ENCODE measurements at places on chromosomes 1 and 21.

DNA sequence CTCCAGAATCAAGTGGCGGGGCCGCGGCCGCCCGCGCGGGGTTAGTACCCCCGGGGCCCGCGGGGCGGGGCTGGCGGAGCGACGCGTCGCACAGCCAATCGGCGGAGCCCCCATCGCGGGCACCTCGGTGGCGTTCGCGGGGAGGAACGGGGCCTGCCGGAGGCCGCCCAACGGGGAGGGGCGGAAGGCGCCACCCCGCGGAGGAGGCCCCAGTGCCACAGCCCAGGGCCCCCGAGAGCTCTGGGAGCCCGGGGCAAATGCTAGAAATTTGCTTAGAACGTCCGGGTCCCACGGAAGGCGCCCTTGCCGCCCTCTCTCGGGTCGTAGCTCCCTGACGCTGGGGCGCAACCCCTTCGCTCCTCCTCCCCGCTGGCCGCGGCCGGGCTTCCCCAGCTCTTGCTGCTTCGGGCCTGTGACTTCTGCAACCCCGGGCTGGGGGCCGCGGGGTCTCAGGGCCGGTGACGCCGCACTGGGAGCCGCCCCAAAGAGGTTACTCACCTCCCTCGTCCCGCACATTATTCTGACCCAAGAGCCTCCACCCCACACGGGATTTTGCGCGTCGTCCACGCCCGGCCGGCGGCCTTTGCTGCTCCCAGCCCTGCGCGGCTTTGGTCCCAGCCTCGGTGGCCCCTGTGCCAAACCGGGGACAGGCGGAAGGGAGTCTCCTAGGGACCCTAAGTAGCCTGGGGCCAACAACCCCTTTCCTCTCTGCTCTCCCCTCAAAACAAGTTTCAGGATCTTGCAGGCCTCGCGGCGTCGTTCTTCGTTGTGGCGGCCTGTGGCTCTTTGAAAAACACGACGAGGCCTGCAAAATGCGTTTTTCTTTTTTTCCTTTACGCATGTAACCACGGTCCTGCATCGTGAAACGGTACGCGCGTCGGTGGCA is at the start of gene RUNX3:
RUNX3 (minus strand) TSS at position 17 of the 886 bp plus-strand sequence. CDS start 408 bp downstream, outside the sequence.
- peaks cover 24% of the 10 kb centered on the region for H3K36me3 ChIP-seq
- peaks cover 65% of the 10 kb centered on the region for H3K4me1 ChIP-seq
- peak within 1 kb of the TSS; percentile 100 for H3K27ac ChIP-seq
- H3K27me3 ChIP-seq, result no peaks in the 10 kb centered on the region

DNA sequence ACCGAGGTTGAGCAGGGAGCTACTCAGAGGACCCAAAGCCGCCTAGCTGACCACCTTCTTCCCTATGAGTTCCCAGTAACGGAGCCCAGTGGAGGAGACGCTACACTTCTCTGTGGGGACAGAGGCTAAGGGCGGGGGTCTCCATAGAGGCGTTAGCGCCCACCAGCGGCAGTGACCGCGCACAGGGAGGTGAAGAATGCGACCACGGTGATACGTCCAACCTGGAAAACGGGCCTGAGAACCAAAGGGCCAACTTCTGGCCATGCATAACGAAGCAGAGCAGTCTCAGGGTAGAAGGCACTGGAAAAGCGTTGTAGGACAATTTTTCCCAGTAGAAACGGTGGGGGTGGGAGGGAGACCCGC is 400 bp upstream of the COG2 start:
- H3K4me3 ChIP-seq, result peak overlapping the region; percentile 77
- H3K27ac ChIP-seq, result no peak overlapping the region
- peaks cover 21% of the 10 kb centered on the region for H3K4me1 ChIP-seq
- no peak for DNase-seq
- H3K36me3 ChIP-seq, result peaks cover 3% of the 10 kb centered on the region
- peaks cover 5% of the 10 kb centered on the region for H3K27me3 ChIP-seq

GRCh38 chr1:54400329-54400728 is 5.9 kb downstream of the SSBP3 start:
- no peak overlapping the region for H3K4me3 ChIP-seq
- H3K27me3 ChIP-seq, result no peaks in the 10 kb centered on the region
- H3K36me3 ChIP-seq, result peaks cover 55% of the 10 kb centered on the region
- H3K4me1 ChIP-seq, result peaks cover 36% of the 10 kb centered on the region
- H3K27ac ChIP-seq, result no peak overlapping the region

GRCh38 chr1:41404308-41404761 is 43.1 kb downstream of the FOXO6 start:
- no peak overlapping the region for H3K27ac ChIP-seq
- peaks cover 10% of the 10 kb centered on the region for H3K27me3 ChIP-seq
- H3K4me3 ChIP-seq, result no peak overlapping the region
- H3K36me3 ChIP-seq, result no peaks in the 10 kb centered on the region

DNA sequence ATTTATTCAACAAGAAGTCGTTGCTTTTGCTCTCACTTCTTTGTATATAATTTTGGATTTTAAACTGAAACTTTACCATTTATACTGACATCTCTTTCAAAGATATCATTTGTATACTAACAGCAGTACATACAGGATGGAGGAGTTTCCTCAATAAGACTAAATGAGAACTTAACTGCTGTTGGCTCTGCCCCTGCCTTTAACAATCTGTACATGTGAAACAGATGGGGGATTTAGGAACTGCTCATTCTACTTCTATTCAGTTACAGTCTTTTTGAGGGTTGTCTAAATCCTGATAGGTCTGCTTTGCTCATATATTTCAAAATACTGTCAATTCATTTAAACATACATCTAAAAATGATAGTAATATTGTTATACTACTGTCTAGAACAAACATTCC is 663.2 kb downstream of the ADGRL2 start:
- H3K27me3 ChIP-seq, result no peaks in the 10 kb centered on the region
- peaks cover 6% of the 10 kb centered on the region for H3K4me1 ChIP-seq
- H3K4me3 ChIP-seq, result no peak overlapping the region
- no peaks in the 10 kb centered on the region for H3K36me3 ChIP-seq
- H3K27ac ChIP-seq, result no peak overlapping the region

DNA sequence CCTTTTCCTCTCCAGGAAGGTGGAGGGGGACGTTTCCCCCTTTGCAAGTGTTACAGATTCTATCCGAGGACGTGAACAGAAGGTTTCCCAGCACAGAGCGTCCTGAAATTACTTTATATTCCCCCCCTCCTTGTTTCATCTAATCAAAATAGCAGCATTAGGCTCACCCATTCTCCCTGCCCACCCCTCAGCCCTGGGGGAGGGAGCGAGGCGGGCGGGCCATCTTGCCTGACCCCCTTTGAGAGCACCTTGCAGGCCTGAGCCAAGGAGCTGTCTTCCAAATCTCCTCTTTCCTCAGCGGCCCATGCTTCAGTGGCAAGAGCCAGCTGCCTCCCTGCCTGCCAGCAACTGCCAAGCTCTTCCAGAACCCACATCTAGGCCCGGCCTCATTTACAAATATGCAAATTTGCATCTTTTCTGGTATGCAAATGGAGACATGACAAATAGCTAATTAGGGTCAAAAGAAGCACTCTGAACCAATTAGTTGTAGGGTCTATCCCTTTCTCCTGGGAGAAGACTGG is 69.1 kb upstream of the POU3F1 start:
- H3K27me3 ChIP-seq, result no peaks in the 10 kb centered on the region
- no peak overlapping the region for H3K4me3 ChIP-seq
- H3K4me1 ChIP-seq, result peaks cover 8% of the 10 kb centered on the region
- H3K36me3 ChIP-seq, result no peaks in the 10 kb centered on the region

- H3K27me3 ChIP-seq, result no peaks in the 10 kb centered on the region
- no peak for DNase-seq
- no peak overlapping the region for H3K27ac ChIP-seq
- no peaks in the 10 kb centered on the region for H3K4me1 ChIP-seq
- H3K4me3 ChIP-seq, result no peak overlapping the region
- H3K36me3 ChIP-seq, result no peaks in the 10 kb centered on the region
Observed at GRCh38 chr1:209249785-209250440, 333.6 kb upstream of the CAMK1G start.

- H3K27ac ChIP-seq, result no peak overlapping the region
- no peaks in the 10 kb centered on the region for H3K36me3 ChIP-seq
- H3K4me1 ChIP-seq, result peaks cover 38% of the 10 kb centered on the region
- H3K27me3 ChIP-seq, result no peaks in the 10 kb centered on the region
- no peak overlapping the region for H3K4me3 ChIP-seq
Observed at GRCh38 chr1:185442050-185442449, 125.0 kb upstream of the IVNS1ABP start.

GRCh38 chr1:209755926-209756614 is at the start of gene TRAF3IP3:
TSS of gene TRAF3IP3 (plus strand) at chr1:209756053. CDS start at chr1:209760040, 3,987 bp downstream.
- H3K36me3 ChIP-seq, result peaks cover 24% of the 10 kb centered on the region
- no peaks in the 10 kb centered on the region for H3K27me3 ChIP-seq
- peaks cover 61% of the 10 kb centered on the region for H3K4me1 ChIP-seq
- H3K4me3 ChIP-seq, result peak within 1 kb of the TSS; percentile 43
- H3K27ac ChIP-seq, result peak within 1 kb of the TSS; percentile 81

GRCh38 chr1:155177918-155178281 is 4.3 kb downstream of the TRIM46 start:
- H3K4me1 ChIP-seq, result peaks cover 24% of the 10 kb centered on the region
- no peak overlapping the region for H3K27ac ChIP-seq

DNA sequence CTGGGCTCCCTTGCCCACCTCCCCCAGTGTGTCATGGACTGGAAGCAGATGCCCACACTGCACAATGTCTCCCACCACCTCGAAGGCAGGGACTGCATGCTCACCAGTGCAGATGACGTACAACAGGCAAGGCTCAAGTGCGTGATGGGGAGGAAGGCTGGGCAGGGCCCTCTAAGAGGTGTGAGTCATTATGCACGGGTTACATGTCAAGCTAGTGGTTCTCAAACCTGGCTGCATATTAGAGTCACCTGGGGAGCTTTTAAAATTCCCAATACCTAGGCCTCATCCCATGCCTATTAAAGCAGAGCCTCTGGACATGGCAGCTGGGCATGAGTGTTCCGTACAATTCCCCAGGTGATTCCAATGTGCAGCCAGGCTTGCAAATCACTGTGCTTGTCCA is 137.9 kb upstream of the NGF start:
- H3K4me3 ChIP-seq, result no peak overlapping the region
- no peaks in the 10 kb centered on the region for H3K27me3 ChIP-seq
- no peaks in the 10 kb centered on the region for H3K36me3 ChIP-seq
- no peaks in the 10 kb centered on the region for H3K4me1 ChIP-seq
- H3K27ac ChIP-seq, result no peak overlapping the region

GRCh38 chr1:112461200-112461871 is 47.4 kb upstream of the WNT2B start:
- H3K27me3 ChIP-seq, result no peaks in the 10 kb centered on the region
- peaks cover 9% of the 10 kb centered on the region for H3K4me1 ChIP-seq
- no peak overlapping the region for H3K4me3 ChIP-seq

DNA sequence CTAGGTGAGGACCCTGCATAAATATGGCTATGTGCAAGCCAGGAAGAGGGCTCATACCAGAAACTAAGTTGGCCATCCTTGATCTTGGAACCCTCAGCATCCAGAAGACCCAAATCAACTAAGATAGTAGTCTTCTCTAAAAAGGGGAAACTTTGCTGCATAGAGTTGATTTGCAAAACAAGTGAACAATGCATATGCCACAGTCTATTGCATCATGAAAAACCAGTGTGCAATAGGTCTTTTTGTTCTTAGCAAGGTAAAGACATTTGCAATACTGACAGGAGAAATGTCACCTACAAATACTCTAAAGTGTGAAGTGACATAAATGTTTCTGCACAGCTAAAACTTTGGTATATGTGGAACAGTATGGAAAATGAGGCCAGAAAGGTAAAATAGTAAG is 2.0 kb upstream of the IFI16 start:
- no peaks in the 10 kb centered on the region for H3K27me3 ChIP-seq
- no peak overlapping the region for H3K4me3 ChIP-seq
- H3K4me1 ChIP-seq, result peaks cover 21% of the 10 kb centered on the region

- DNase-seq, result no peak
- no peaks in the 10 kb centered on the region for H3K4me1 ChIP-seq
- no peak overlapping the region for H3K4me3 ChIP-seq
- H3K27me3 ChIP-seq, result no peaks in the 10 kb centered on the region
Observed at GRCh38 chr1:5491207-5491904, 500.9 kb downstream of the NPHP4 start.

DNA sequence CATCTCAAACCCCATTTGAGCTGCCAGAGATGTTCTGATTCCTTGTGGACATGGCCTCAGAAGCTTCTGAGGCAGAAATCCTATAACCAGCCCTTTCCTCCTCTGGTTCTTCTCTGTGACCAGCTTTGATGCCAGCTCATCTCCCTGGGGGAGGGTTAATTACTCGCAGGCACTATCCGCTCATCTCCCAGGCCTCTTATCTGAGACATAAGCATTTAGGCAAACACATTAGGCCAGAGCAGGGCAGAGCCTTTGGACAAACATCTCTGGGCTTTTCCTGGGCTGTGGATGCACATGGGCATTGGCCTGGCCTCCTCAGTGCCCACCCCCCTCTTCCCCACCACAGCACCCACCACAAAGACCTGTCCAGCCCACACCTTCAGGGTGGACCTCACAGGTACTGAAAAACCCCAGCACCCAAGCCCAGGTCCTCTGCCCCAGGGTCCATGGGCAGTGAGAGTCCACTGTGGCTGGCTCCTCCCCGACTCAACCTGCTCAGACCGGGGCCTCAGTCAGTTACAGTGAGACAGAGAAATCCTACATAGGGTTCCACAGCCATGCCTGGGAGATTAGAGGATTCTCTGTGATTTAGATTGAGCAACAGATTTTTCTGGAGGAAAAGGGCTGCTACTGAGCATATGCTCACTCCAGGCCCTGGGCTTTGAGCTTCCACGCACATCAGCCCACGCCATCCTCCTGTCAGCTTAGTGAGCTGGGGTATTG is 26.9 kb downstream of the IGSF21 start:
- no peaks in the 10 kb centered on the region for H3K27me3 ChIP-seq
- no peak overlapping the region for H3K27ac ChIP-seq
- H3K4me1 ChIP-seq, result no peaks in the 10 kb centered on the region
- DNase-seq, result no peak
- no peaks in the 10 kb centered on the region for H3K36me3 ChIP-seq

GRCh38 chr1:63198871-63199394 is 123.4 kb upstream of the FOXD3 start:
- DNase-seq, result no peak
- no peak overlapping the region for H3K4me3 ChIP-seq
- H3K36me3 ChIP-seq, result no peaks in the 10 kb centered on the region
- H3K4me1 ChIP-seq, result no peaks in the 10 kb centered on the region
- no peaks in the 10 kb centered on the region for H3K27me3 ChIP-seq
- H3K27ac ChIP-seq, result no peak overlapping the region

- no peaks in the 10 kb centered on the region for H3K27me3 ChIP-seq
- DNase-seq, result no peak
- H3K4me1 ChIP-seq, result peaks cover 78% of the 10 kb centered on the region
- H3K4me3 ChIP-seq, result no peak overlapping the region
- H3K27ac ChIP-seq, result no peak overlapping the region
Observed at GRCh38 chr1:156149374-156150332, 3.7 kb upstream of the SEMA4A start.

DNA sequence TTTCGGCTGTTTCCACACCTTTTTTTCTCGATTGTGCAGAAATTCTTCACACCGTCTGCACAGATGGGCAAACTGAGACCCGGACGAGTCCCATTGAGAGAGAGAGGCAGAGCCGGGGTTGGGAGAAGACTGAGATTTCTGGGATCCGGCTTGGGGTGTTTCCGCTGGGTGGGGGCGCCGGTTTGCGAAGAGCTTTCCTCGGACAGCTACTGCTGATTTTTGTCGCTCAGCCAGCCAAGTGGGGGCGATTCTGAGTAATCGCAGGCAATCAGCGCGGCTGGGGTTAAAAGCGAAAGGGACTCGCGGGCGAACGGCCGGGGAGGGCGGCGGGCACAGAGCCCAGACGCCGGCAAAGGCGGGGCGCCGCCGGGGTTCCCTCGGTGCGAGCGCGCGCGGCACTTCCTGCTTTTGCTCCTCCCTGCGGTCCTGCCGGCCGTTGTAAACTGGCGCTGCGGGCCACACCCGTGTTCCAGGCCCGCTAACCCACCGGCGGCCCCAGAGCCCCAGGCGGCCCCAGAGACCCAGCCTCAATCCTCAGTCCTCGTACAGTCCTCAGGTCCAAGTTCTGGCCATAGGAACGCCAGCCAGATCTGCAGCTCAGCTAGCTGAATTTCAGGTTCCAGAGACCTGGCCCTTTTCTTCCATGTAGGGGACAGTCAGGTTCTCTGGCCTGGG is 32.4 kb upstream of the JUN start:
- H3K27me3 ChIP-seq, result no peaks in the 10 kb centered on the region
- peak overlapping the region; percentile 90 for H3K4me3 ChIP-seq
- DNase-seq, result peak; percentile 88
- H3K4me1 ChIP-seq, result peaks cover 47% of the 10 kb centered on the region
- no peaks in the 10 kb centered on the region for H3K36me3 ChIP-seq

Data from natural killer cell (primary cell).